T-helper 17 cell (primary cell): ENCODE measurements at places on chromosomes 4 and X. TPM values are rescaled to one million over a fixed set of nuclear protein-coding genes. Genes with fewer than 3 reads are reported as not detected.
A peak's percentile ranks its signal among the peaks of the same experiment; 100 is the strongest.

- no peak overlapping the region for H3K27ac ChIP-seq
- no peaks in the 10 kb centered on the region for H3K27me3 ChIP-seq
- H3K4me3 ChIP-seq: no peak overlapping the region
- H3K4me1 ChIP-seq: peaks cover 4% of the 10 kb centered on the region
- peaks cover 12% of the 10 kb centered on the region for H3K36me3 ChIP-seq
Measured at GRCh38 chr4:159349332-159349731, 246.5 kb downstream of the RAPGEF2 start.

DNA sequence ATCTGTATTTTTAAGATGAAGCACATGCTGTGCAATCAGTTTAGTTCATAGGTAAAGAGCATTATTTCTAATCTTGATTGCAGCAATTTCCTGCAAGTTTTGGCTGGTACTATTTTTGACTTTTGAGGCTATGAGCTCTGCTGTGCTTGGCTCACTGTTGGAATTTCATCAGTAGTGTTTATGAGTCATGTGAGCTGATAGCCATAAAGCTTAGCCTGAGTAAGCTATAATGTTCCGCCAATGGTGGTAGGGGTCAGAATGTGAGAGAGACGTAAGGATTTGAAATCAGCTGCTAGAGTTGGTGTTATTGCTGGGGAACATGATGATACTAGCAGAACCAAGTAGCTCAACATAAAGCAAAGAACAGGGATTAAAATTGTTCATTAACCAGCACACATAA, 590.9 kb upstream of the GNPDA2 start:
- DNase-seq: no peak
- no peaks in the 10 kb centered on the region for H3K27me3 ChIP-seq
- no peak overlapping the region for H3K27ac ChIP-seq
- H3K4me1 ChIP-seq: no peaks in the 10 kb centered on the region

- no peak for DNase-seq
- no peak overlapping the region for H3K27ac ChIP-seq
- H3K4me3 ChIP-seq: no peak overlapping the region
- no peaks in the 10 kb centered on the region for H3K36me3 ChIP-seq
- no peaks in the 10 kb centered on the region for H3K27me3 ChIP-seq
- H3K4me1 ChIP-seq: peaks cover 4% of the 10 kb centered on the region
Measured at GRCh38 chrX:3638280-3638873, 75.1 kb downstream of the PRKX start.

GRCh38 chrX:49163555-49164419, 1.2 kb downstream of the MAGIX start:
- H3K36me3 ChIP-seq: no peaks in the 10 kb centered on the region
- H3K4me3 ChIP-seq: peak overlapping the region; percentile 89
- no peaks in the 10 kb centered on the region for H3K27me3 ChIP-seq
- H3K4me1 ChIP-seq: peaks cover 18% of the 10 kb centered on the region

DNA sequence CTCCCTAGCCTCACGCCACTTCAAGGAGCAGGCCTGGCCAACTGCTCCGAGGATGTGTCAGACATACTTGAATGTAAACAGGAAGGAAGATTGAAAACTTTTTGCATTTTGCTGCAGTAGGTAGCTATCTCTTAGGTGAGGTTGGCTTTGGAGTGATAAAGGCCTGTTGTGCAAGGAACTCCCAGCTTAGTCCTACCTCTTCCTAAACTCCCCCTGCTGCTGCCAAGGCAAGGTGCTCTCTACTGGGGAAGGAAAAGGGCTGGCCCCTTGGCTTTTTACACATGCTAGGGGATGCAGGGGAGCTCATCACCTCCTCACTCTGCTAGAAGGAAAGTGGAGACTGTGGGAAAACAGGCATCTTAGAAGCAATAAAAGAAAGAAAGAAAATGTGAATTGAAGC, 10.7 kb upstream of the BRS3 start:
- no peak overlapping the region for H3K4me3 ChIP-seq
- no peaks in the 10 kb centered on the region for H3K27me3 ChIP-seq
- no peaks in the 10 kb centered on the region for H3K36me3 ChIP-seq
- no peak for DNase-seq
- H3K4me1 ChIP-seq: no peaks in the 10 kb centered on the region
- H3K27ac ChIP-seq: no peak overlapping the region

Gene CT55
- total RNA-seq: not detected

Gene AMOT
- 1.4 TPM for total RNA-seq

Gene DBET
- total RNA-seq: not detected

Gene SH3RF1
- 0.42 TPM for total RNA-seq

Gene PAGE1
- total RNA-seq: not detected

Gene CFP
- 17.7 TPM for total RNA-seq
